ENCODE measurements at places on chromosomes 6 and 20.

- DNase-seq: peak; percentile 73
Observed at GRCh38 chr20:63955281-63955826, 862 bp downstream of the UCKL1 start.

DNA sequence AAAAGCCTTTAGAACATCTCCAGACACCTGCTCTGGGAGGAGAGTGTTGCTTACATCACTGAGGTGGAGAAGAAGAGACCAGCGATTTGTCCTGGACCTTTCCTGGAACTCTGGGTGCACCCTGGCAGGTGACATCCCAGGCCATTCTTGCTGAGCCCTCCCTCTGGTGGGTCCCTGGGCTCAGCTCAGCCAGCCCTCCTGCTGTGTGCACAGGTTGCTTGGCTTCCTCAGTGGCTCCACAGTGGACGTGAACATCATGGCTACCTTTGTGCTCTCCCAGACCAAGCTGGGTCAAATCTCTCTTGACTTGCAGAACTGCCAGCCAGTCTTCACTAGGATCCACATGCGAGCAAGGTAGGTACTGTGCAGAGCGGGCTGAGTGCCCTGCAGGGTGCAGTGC, 19.9 kb upstream of the BPIFA2 start:
- no peak for DNase-seq

- DNase-seq: peak; percentile 37
Observed at GRCh38 chr20:48826883-48827771, 672 bp downstream of the PREX1 start.

GRCh38 chr6:15343490-15344191, 97.8 kb downstream of the JARID2 start:
- DNase-seq: no peak

- DNase-seq: no peak
Observed at GRCh38 chr6:159031846-159032245, 12.9 kb downstream of the TAGAP start.

DNA sequence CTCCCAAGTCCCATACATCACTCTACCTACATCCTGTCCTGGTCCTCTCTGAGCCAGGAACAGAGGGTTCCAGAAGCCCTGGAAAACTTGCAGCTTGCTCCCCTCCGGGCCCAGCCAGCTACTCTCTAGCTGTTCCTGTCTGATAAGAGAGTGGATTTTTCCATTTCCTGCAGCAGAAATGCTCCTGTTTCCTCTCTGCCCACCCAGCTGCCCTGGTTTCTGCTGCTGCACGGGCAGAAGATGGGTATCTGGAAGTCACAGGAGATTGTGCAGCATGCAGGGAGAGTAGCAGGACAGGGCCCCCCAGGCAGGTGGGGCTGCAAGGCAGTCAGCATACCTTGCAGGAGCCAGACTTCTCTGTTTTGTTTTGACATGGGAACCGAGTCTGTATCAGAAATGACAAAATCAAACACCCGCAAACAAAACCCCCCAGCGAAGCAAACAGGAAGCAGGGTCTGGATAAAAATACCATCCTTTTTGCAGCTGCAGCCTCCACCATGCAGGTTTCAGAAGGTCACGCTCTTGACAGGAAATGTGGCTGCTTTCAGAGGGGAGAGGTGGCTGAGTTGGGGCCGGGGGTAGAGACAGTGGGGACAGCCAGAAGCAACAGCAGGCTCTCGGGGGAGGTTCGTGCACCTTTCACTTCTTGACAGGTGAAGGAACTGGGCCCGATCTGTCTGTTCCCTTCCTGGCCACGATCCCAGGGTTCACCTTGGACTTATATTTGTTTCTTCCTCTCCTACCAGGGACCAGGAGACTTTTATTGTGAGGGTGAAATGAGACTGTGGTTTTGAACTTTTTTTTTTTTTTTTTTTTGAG, 50.8 kb upstream of the FAM83D start:
- DNase-seq: peak; percentile 61

DNA sequence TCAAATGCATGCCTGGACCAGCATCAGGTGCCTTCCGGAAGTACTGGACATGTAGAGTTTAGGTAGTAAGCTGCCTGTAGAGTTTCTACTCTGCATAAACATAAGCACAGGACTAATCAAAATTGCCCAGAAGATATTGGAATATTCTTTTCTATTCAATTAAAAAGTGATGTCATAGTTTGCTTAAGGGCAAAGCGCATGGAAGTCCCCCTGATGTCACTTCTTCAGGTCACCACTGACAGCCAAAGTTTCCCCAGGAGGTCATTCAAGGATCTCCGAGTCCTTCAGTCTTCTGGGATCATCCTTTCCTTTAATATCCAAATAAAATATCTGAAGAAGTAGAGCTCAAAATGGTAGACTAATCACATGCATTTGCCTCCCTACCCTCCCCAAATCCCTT, 17.5 kb upstream of the RIN2 start:
- no peak for DNase-seq

DNA sequence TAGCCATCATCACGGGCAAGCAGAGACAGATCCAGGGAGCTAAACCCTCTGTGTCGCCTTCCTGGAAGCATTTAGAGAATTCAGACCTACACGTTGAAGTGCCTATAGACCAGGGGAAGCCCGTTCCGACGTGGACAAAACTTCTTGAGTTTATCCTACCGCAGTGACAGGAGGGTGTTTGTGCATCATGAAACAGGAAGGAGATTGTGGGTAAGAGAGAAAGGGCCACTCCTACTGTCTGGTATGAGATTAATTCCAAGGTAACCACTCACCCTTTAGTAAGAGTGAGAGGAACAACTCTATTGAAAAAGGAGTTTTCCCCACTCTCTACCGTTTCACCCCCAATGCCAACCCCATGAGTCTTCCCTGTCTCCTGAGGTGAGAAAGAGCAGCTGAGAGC, 133.7 kb downstream of the TFAP2C start:
- DNase-seq: no peak

- DNase-seq: no peak
Observed at GRCh38 chr20:39813190-39813829, 851.2 kb downstream of the DHX35 start.

DNA sequence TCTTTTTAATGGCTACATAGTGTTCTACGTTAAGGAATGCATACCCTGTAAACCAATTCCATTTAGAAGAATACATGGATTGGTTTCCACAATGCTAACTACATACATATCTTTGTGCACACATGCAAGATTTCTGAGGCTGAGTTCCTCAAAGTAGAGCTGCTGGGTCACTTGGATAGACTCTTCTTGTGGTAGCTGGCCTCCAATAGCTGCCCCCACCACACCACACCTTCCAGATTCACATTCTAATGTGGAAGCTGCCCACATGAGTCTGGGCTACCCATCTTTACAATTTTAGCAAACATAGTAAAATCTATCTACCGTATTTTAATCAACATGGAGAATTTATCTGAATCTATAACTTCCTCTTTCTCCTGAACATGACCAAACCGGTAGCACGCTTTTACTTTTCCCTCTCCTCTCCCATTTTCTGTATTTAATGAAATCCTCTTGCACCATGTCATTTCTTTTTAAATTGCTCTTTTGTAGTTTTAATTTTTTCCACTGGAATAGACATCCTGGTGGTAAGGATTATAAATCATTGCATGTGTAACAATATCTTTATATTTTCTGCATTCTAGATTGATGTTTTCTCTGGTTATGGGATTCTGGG, 74.7 kb upstream of the CITED2 start:
- DNase-seq: no peak

DNA sequence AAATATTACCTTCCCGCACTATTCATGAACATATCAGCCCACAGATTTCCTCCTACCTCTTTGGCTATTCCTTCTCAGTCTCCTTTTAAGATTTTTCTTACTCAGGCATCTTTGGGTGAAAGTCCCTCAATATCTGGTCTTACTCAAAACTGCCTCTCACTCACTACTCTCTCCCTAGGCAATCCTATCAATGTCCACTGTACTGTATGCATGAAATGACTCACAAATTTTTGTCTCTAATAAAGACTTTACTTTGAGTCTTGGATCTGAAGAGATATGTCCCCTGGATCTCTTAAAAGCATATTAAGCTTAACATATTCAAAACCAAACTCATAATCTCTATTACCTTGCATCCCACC, 24.4 kb downstream of the IL22RA2 start:
- no peak for DNase-seq

DNA sequence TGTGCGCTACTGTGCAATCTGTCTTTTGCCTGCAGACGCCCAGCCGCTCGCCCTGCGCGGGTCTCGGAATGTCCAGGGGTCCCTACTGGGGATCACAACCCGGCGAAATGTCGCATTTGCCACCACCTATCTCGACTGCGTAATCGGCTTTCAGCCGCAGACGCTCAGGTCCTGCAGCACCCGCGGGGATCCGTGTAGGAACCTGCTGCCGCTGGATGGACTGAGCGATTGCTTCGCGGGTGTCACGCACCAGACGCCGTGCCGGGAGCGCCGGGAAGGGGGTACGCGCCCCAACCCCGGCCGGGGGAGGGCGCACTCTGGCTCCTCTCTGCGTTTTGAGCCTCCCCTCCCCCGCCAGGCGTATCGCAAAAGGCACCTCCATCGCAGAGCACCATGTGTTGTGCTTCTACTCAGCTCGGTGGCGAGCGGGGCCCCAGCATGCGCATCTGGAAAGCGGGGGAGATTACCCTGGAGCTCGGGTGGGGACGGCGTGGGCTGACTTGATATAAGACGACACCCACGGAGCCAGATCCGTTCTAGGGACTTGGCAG, 747 bp upstream of the PTPRA start:
- peak; percentile 82 for DNase-seq

- peak; percentile 67 for DNase-seq
Observed at GRCh38 chr6:166007349-166008263, 160.0 kb downstream of the TBXT start.

DNA sequence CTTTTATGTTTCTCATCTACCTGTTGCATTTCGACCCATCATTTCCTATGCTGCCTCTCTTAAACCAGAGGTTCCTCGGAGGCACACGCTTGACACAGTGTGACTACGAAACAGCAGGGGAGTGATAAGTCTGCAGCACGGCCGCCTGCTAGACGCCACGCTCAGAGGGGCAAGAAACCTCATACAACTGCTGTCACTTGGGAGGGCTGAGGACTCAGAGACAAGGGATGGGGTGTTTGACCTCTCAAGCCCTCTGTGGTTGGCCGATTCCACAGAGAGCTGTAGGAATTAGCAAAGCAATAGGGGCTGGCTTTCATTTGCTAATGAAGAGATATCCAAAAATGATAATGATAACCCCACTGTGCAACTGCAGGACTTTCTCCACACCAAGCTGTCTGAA, 372.5 kb downstream of the ZFAND3 start:
- DNase-seq: no peak

GRCh38 chr6:42390228-42390934, 61.3 kb downstream of the TRERF1 start:
- peak; percentile 54 for DNase-seq

DNA sequence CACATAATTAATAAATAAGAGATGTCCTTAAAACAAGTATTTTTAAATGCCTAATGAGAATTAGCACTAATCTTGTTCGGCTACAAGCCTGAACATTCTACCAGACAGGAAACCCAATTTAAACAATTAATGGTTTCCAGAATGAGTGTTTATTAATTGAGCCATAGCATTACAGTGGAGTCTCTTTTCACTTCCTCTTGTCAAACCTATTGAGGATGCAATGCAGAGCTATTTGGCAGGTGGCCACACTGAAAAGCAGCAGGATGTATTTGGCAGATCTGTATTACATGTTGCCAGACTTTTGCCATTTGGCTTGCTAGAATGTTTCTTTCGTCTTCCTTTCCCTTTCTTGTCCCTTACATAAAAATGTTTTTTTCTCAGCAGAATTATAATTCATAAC, 475.2 kb upstream of the MARCKS start:
- DNase-seq: peak; percentile 84

GRCh38 chr20:38975539-38976120, 13.5 kb downstream of the DHX35 start:
- DNase-seq: no peak

- no peak for DNase-seq
Observed at GRCh38 chr20:16947479-16947878, 199.3 kb downstream of the OTOR start.

- no peak for DNase-seq
Observed at GRCh38 chr6:33957131-33957891, 153.5 kb upstream of the MLN start.

DNA sequence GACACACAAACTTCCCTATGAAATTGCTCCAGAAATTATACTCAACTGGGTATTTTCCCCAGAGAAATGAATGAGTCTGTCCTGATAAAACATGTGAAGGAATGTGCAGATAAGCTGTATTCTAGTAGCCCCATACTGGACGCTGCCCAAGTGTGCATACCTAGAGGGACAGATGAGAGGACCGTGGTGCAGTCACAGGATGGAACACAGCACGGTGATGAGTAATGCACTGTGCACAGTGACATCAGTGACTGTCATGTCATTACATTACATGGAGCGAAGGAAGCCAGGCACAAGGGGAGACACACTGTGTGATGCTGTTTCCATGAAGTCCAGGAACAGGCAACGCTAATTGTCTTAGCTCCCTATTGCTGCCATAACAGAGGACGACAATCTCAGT, 155.5 kb downstream of the CDH4 start:
- DNase-seq: no peak

GRCh38 chr6:35972471-35973367, 51.7 kb downstream of the SLC26A8 start:
- DNase-seq: no peak

DNA sequence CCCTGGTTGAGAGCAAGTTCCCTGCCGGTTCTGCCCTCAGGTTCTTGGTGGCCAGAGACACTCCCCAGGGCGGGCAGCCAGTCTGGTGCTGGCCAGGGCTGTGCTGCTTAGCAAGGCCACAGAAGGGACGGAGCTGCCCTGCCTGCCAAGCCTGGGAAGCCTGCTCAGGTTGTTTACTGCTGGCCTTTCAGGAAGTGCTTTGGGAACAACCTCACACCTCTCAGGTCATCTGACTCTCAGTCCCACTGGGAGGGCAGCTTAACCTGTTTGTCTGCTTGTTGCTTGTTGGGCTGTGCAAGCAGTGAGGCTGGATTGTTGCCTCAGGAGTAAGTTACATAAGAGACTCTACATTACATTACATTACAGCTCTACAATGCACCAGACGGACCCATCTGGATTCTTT, 75.8 kb upstream of the AFDN start:
- DNase-seq: peak; percentile 96

- peak; percentile 44 for DNase-seq
Observed at GRCh38 chr20:23362392-23363256, 642 bp downstream of the GZF1 start.

GRCh38 chr6:109939654-109940053, 38.5 kb upstream of the GPR6 start:
- no peak for DNase-seq

GRCh38 chr20:61881861-61882260, 183.8 kb downstream of the TAF4 start:
- DNase-seq: no peak

GRCh38 chr6:139145661-139146060, 10.8 kb downstream of the HECA start:
- no peak for DNase-seq

- DNase-seq: no peak
Observed at GRCh38 chr6:106800379-106800778, 171.0 kb downstream of the QRSL1 start.

GRCh38 chr6:7169296-7169721, 61.5 kb downstream of the RREB1 start:
- DNase-seq: no peak
